ENCODE measurements at places on chromosomes 4 and X. TPM values are rescaled to one million over a fixed set of nuclear protein-coding genes. Genes with fewer than 3 reads are reported as not detected.
A peak's percentile ranks its signal among the peaks of the same experiment; 100 is the strongest.

GRCh38 chr4:138833974-138834373, 181.6 kb upstream of the NOCT start:
- no peak for DNase-seq

- no peak for DNase-seq
Measured at GRCh38 chrX:105610411-105610810, 211.9 kb upstream of the NRK start.

DNA sequence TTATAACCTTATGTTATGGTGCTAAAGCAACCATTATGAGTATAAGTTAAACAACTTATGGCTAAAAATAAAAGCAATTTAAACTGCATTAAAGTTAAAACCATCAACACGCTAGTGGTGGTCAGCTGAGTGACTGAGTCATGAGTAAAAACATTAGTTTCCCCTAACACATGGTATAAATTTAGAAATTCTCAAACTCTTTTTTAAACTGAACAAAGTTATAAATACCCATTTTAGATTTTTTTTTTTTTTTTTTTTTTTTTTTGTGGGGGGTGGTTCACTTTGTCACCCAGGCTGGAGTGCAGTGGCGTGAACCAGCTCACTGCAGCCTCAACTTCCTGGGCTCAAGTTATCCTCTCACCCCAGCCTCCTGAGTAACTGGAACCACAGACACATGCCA, 5.4 kb upstream of the BBS7 start:
- DNase-seq, result no peak

The SLC10A6 gene
- total RNA-seq, result not detected

The NIPAL1 gene
- total RNA-seq, result 1.5 TPM

DNA sequence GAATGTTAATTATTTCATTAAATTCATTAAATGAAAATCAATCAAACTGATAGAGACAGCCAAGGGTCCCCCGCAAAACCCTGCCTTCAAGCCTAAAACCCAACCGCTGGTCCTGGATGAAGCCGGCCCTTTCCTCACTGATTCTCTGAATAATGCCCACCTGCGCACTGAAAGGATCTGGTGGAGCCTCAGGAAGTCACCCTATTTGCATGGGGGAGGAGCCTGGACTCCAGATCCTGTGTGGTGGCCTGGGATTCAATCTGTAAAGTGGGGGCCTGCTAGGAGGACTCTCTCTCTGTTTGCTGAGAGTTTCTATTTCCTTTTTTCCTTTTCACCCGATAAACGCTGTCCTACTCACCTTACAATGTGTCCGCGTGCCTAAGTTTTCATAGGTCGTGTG, 97.9 kb upstream of the ADAMTS3 start:
- no peak for DNase-seq

DNA sequence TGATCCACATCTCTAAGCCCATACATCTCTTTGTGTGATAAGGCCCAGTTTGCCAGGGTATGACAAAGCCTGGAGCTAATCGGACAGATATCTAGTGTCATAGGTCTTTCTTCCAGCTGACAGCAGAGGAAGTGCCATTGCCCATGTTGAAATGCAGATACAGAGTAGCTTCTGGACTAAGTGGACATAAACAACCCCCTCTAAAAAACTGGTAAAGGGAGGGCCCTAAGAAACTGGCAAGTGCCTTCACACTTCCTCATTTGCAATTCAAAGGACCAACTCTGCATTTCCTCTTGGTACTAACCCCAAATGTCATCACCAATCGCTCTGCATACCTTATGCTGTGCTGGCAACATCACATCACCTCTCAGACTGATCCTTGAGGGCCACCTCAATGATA, 20.8 kb downstream of the ARHGEF6 start:
- no peak for DNase-seq

DNA sequence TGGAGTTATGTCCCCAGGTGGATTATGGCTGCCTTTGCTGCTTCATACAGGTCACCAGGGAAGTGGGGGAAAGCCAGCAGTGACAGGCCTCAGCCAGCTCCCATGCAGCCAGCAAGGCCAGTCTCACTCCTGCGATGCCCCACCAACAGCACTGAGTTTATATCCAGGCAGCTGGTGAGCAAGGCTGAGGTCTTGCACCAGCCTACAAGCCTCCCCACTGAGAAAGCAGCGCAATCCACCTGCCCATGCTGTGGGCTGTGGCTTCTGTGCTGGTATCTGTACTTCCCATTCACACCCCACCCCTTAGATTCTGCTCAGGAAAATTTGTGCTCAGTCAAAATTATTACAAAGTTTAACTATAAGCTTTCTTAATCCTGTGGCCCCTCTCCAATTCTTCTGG, 153.5 kb downstream of the HHIP start:
- no peak for DNase-seq

GRCh38 chrX:21798677-21799219, 40.7 kb upstream of the MBTPS2 start:
- peak; percentile 85 for DNase-seq

The ATP5ME gene
- total RNA-seq, result 217 TPM

GRCh38 chrX:69237236-69237635, 72.0 kb upstream of the PJA1 start:
- DNase-seq, result peak; percentile 47

The CCKAR gene
- total RNA-seq, result not detected

The PRDM8 gene
- 11.7 TPM for total RNA-seq

GRCh38 chr4:78292341-78292740, 235.2 kb downstream of the FRAS1 start:
- no peak for DNase-seq

GRCh38 chr4:67575232-67576058, 16.9 kb downstream of the STAP1 start:
- no peak for DNase-seq

- no peak for DNase-seq
Measured at GRCh38 chrX:39724544-39724943, 373.2 kb downstream of the BCOR start.

GRCh38 chrX:114615765-114616164, 31.9 kb downstream of the HTR2C start:
- no peak for DNase-seq

The ZMAT1 gene
- total RNA-seq, result not detected

The GLRA3 gene
- not detected for total RNA-seq

DNA sequence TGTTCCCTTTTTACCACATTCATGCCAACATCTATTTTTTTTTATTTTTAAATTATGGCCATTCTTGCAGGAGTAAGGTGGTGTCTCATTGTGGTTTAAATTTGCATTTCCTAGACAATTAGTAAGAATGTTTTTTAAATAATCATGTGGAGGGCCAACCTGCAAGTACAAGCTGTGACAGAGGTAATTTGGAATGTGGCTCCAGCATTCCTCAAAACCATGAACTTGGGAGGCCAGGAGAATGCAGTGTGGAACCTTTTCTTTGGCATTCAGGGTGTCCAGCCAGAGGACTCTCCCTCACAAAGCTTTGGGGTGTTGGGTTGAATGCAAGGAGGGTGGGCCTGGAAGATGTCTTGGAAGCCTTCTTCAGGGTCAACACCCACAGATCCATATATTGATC, 7.3 kb upstream of the TMEM185A start:
- DNase-seq, result no peak

- no peak for DNase-seq
Measured at GRCh38 chr4:95984081-95984480, 144.2 kb downstream of the PDHA2 start.

DNA sequence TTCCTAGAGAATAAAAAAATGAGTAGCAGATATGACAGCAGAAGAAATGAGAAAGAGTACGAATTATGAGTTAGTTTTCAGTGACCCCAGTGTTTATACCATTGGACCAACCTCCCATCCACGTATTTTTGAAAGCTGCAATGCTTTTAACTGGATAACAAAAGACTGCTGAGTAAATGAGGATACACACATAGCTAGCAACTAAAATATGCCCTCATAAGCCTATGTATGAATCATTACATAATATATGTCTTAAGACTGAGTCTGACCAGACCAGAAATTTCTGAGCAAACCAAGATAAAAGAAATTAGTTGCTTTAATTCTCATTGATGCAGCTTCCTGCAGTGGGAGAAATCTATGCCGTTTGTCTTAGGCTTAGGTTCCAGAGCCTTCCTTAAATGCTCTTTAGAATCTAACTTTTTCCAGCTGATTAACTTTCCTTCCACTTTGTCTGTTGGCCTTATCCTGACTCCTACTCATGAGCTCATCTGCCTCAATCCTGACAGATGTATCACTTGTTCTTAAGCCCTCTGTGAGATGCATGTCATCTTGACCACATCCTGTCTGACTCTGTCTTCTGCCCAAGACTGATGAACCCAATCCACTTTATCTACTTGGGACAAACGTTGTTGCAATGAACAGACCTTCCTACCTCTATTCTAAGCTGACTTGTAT, 301.4 kb upstream of the AADAT start:
- peak; percentile 38 for DNase-seq

The PARM1 gene
- under 0.01 TPM for total RNA-seq

DNA sequence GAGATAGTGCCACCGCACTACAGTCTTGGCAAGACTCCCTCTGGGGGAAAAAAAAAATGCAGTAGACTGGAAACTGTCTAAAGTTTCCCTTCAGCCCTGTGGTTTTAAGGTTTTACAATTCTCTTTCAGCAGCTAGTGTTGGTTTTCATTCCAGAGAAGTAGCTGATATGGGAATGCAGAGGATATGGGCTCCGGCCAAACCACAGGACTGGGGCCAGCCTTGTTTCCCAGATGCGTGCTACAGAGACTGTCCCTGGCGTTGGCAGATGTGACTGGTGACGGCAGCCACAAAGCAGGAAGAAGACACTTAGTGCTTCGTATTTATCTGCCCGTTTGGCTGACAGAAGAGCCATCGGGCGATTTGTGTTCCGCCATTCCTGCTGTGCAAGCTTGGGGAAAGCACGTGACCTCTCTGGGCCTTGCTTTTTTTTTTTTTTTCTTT, 43.2 kb downstream of the ZBTB49 start:
- peak; percentile 95 for DNase-seq

GRCh38 chr4:54727346-54727745, 69.6 kb downstream of the KIT start:
- DNase-seq, result no peak

The UCHL1 gene
- 98.2 TPM for total RNA-seq

DNA sequence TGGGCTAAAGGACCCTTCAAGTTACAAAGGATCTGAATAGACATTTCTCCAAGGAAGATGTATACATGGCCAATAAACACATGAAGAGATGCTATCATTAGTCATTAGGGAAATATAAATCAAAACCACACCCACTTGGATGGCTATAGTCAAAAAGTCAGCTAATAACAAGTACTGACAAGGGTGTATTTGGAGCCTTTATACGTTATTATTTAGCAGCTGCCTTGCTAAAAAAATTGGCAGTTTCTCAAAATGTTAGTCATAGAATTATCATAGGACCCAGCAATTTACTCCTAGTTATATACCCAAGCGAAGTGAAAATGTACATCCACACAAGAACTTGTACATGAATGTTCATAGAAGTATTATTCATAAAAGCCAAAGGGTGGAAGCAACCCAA, 112.7 kb upstream of the DUSP21 start:
- DNase-seq, result no peak

- DNase-seq, result no peak
Measured at GRCh38 chrX:34716302-34716701, 59.2 kb upstream of the TMEM47 start.

GRCh38 chr4:53037892-53038291, 175.8 kb downstream of the RASL11B start:
- DNase-seq, result no peak

DNA sequence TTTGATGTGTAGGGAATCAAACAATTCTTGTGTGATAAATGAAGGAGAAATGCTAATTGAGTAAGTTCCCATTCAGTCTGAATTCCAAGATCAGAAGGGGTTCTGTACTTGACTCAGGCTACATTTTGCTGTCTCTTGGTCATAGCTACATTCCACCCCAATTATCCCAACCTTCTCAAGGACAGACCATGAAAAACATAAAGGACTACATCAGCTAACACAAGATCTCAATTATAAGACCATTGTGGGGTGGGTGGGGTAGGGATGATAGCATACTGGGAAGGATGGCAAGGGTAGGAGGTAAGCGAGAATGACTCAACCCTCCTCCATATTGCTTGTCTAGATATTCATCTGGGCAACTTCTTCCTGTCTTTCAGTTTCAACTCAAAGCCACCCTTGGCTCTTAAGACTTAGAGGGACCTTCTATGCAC, 87.4 kb upstream of the ETNPPL start:
- peak; percentile 24 for DNase-seq

DNA sequence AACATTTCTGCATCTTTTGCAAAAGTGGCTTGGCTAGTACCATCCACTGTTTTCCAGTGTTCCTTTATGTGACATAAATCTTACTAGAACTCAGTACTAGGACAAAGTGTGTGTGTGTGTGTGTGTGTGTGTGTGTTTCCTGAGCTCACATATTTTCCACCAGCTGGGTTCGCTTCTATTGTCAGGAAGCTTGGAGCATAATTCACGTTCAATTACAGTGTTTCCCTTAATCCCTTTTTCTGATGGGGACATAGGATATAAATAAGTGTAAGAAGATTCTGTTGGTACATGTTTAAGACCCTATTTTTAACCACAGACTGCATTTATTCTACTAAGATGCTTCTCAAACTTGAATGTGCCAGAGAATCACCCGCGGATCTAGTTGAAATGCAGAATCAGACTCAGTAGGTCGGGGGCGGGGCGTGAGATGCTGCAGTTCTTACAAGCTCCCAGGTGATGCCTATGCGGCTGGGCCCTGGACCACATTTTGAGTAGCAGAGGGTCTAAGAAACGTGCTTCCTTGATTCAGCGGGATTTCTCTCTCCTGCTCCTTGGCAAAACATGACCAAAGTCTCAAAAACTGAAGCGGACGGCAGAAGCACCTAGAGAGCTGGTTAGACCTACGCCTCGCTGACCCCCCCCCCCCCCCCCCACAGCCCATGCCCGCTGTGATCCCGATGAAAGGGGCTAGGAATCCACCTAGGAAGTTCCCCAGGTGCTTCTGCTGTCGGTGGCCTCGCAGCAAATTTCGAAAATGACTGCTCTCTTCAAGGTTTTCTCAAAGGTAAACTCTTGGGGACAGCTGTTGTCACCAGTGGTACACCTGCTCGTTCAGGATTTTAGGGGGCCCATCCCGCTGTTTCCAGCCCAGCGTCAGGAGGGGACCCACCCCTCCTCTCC, 797 bp downstream of the CD99L2 start:
- peak; percentile 24 for DNase-seq

All from RPMI7951 (cell line).